ENCODE measurements at places on chromosomes 5 and 9.

DNA sequence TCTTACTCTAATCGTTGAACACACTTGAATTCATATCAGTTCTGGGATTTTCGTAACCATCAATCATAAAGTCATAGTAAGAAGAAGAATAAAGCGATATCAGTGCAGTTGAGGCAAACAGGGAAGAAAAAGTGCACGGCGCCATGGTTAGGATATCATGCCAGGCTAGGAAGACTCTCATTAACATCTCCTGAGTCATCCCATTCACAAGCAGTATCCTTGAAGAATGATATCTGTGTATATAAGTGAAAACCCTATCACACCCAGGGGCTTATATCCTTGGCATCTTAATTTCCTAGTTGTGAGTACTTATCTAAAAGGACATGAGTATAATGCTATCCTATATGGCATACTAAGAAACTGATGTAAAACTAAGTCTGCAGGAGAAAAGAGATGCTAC is 38.6 kb downstream of the NFIB start:
- H3K36me3 ChIP-seq, result no peaks in the 10 kb centered on the region
- H3K27ac ChIP-seq, result no peak overlapping the region
- H3K4me1 ChIP-seq, result no peaks in the 10 kb centered on the region
- no peak for DNase-seq

- H3K27ac ChIP-seq, result no peak overlapping the region
- no peaks in the 10 kb centered on the region for H3K4me1 ChIP-seq
- no peaks in the 10 kb centered on the region for H3K36me3 ChIP-seq
- H3K27me3 ChIP-seq, result no peaks in the 10 kb centered on the region
- DNase-seq, result no peak
- H3K4me3 ChIP-seq, result no peak overlapping the region
Measured at GRCh38 chr5:2685651-2686272, 65.7 kb downstream of the IRX2 start.

- H3K27me3 ChIP-seq, result no peaks in the 10 kb centered on the region
- H3K36me3 ChIP-seq, result peaks cover 10% of the 10 kb centered on the region
- H3K27ac ChIP-seq, result no peak overlapping the region
- no peak overlapping the region for H3K4me3 ChIP-seq
- DNase-seq, result no peak
- peaks cover 32% of the 10 kb centered on the region for H3K4me1 ChIP-seq
Measured at GRCh38 chr9:78239506-78239905, 3.6 kb downstream of the CEP78 start.

GRCh38 chr9:91954841-91955471 is 4.9 kb upstream of the ROR2 start:
- H3K36me3 ChIP-seq, result no peaks in the 10 kb centered on the region
- no peak overlapping the region for H3K27ac ChIP-seq
- no peak for DNase-seq
- peaks cover 8% of the 10 kb centered on the region for H3K4me1 ChIP-seq
- H3K27me3 ChIP-seq, result peaks cover 43% of the 10 kb centered on the region
- H3K4me3 ChIP-seq, result no peak overlapping the region

DNA sequence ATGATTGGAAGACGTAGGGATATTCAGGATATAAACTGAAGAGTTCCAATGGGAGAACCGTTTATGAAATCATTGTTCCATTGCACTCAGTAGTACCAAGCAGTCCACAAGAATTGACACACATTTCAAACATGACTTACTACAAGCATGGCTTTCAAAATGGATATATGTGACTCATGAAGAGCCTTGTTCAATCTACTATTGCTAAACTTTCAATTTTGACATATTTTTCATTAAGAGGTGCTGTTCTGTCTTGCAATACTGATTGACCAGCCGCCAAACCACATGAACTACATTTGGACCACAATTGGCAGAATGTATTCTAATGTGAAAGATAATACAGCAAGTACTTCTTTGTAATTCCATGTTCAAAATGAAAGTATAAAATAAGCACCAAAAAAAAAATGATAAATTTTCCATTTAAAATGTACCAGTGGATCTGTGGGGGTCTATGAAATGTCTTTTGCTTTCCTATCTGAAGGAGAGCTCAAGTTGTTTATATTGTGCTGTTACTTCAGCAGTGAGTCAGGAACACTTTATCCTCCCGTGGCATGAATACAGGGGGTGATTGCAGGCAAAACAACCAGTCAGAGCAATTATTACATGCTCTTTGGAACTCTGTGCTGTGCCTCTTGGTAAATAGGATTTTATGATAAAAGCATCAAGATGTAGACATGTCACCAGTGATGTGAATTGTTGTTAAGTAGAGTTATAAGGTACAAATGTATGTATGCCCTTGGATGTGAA is 366.0 kb downstream of the ARRDC3 start:
- no peak overlapping the region for H3K27ac ChIP-seq
- no peaks in the 10 kb centered on the region for H3K36me3 ChIP-seq
- no peaks in the 10 kb centered on the region for H3K27me3 ChIP-seq
- no peak overlapping the region for H3K4me3 ChIP-seq
- no peak for DNase-seq
